ENCODE measurements at places on chromosomes 11 and 22.

DNA sequence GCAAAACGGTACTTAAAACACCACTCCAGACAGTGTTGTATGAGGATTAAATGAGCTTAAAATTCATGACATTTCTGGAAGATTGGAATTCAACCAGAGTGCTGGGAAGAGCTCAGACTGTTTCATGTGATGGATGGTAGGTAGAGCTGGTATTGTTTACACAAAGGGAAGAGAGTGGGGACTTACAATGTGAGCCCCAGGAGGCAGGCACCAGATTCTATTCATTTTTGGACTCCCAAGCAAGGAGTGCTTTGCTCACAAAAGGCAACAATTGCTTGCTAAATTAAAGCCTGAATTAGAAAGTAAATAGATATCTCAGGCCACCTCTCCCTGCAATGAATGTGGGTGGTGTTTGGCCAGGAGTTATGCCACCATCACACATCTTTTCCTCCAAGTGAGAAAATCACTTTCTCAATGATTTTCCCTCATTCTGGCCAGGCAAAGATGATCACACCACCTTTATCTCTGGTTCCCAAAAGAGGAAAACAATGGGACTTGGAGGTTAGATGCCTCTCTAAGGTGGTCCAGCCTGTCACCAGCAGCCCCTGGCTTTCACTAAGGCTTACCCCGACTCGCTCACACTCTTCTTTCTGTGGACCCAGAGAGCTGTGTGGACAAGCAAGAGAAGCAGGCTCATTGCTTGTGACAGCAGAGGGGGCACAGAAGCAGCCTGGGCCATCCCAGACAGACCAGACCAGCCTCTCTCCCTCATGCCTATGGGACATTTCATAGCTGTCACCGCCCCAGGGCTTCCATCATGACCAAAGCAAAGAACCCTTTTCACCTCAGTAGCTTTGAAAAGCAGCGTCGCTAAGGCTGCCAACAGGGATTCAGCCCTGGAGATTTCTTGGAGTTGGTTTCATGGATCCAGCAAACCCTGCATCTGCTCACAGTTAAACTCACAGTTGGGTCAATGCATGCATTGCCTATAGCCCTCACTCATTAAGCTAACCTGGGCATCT lies 63.5 kb upstream of the DRD2 start:
- no peak for DNase-seq

- DNase-seq: no peak
These were observed 398.2 kb downstream of the LARGE1 start for GRCh38 chr22:33521879-33522665.

DNA sequence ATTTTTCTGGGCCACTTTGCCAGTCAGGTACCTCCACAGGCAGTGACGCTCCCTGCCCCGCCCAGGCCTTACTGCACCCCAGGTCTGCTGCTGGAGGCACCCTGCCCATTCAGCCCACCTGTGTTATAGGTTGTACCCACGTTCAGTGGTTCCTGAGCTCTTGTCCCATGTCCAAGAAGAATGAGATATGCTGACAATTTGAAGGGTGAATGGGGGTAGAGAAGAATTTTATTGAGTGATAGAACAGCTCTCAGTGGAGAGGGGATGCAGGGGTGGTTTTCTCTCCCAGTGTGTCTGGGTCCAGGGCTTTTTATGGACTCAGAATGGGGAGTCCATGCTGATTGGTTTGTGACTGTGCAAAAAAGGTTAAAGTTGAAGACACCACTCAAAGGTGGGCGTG lies 149.7 kb downstream of the LDLRAD3 start:
- DNase-seq: no peak

DNA sequence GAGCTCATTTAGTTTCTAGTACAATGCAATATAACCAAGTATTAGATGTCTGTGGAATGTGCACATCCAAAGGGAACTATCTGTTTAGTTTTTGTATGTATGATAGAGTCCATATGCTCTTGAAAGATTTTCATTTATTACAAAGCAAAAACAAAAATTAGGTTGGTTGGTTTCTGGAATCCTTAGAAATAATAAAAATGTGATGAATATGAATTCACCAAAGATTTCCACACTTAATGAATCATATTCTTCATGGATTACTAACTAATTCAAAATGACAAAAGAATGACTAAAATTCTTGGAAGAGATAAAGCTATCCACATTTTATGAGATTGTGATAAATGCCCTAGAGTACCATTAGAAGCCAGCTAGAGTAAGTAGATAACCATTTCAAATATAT lies 261.1 kb downstream of the SBF2 start:
- DNase-seq: no peak

GRCh38 chr11:13105237-13105844 lies 96.2 kb downstream of the RASSF10 start:
- no peak for DNase-seq
